Neural crest cell (in vitro differentiated cells): ENCODE measurements at places on chromosomes 1 and 21.

DNA sequence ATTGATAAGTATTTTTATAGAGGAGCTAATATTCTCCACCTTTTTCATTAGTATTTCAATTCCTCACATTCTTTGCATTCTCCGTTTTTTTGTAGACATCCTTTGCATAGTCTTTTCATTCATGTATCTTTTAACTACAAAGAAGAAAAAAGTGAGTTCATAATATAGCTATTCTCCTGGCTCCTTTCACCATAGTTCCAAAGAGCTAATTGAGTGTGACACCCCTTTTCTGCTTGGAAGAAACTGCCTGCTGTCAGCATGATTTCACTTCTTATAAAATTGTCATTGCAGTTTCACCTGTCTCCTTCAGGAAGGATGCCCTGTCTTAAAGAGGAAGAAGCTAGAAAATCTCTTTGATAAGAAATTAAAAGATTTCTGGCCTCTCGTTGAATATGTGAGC is 991.1 kb downstream of the KCNT2 start:
- no peak for DNase-seq

GRCh38 chr1:151568626-151569088 is 28.5 kb downstream of the TUFT1 start:
- DNase-seq = no peak

- DNase-seq = no peak
These were observed 90.6 kb downstream of the DMRTB1 start for GRCh38 chr1:53549781-53550180.

DNA sequence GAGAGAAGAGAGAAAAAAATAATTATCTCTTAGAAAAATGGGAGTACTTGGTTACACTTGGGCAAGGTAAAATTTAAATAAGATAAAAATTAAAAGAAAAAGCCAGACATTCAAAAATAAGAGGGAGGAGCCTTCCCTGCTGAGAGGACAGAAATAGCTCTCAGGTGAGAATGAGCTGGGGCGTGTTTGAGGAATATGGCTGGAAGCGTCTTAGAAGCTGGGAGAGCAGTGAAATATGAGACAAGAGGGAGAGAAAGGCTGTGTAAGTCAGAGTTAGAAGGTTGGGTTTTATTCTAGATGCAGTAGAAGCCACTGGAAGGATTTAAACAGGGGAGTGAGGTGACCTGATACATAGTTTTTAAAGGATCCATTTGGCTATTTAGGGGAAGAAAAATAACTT is 154.2 kb upstream of the L1TD1 start:
- DNase-seq = no peak

- no peak for DNase-seq
These were observed 28.0 kb downstream of the KIAA2013 start for GRCh38 chr1:11898086-11898785.

- no peak for DNase-seq
These were observed 274.1 kb downstream of the FOXD2 start for GRCh38 chr1:47711848-47712492.

DNA sequence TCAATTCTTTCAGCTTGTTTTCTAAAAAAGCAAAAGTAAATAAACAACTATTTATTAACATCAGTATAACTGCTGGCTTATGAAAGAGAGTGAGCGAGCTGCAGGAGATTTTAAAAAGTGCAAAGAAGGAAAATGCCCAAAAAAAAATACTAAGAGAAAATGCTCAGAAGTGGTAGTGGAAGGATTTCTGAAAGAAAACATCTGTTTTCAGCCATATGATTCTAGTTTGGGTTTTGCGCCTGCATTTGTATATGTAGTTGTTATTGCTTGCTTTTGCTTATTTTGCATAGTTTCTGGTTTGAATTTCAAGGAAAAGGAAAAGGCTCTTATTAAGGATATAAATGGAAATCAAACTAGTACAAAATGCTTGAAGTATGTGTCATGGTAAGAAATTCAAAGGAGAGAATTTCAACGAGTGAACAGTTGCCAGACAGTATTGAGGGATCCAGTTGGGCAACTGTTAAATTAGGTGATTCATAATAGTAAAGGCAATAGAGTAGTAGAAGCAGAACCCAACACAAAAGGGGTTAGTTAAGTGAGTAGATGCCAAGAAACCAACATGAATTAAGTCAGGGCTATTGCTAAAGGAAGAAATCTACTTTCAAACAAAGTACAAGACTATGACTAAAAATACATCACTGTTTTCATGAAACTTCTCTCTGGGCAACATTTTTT is 1.2 kb downstream of the GBP5 start:
- DNase-seq = no peak

GRCh38 chr21:46035809-46036695 is 54.5 kb downstream of the COL6A1 start:
- no peak for DNase-seq

- DNase-seq = no peak
These were observed 21.3 kb upstream of the SARS1 start for GRCh38 chr1:109192433-109192832.

- no peak for DNase-seq
These were observed 3.9 kb upstream of the OLFML3 start for GRCh38 chr1:113975211-113975895.

GRCh38 chr21:39980241-39980820 is 113.1 kb downstream of the PCP4 start:
- DNase-seq = no peak

- DNase-seq = peak; percentile 31
These were observed 207.1 kb downstream of the SLC35F3 start for GRCh38 chr1:234111458-234112142.

DNA sequence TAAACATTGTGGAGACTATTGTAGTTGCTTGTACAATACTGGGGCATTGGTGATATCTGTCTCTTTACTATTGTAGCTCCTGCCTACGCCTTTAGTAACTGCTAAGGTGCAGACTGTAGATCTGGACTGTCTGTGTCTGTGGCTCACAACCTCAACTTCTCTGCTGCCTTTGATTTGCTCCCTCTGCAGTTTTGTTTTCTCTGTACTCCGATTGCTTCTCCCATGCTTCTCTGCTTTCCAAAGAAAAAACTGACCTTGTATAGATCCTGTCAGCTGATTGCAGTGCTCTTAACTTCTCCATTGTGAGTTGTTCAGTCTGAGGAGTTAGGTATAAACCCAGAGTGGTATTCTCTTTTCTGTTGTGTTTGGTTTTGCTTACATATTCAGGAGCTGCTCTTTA is 15.3 kb downstream of the MAGI3 start:
- no peak for DNase-seq

DNA sequence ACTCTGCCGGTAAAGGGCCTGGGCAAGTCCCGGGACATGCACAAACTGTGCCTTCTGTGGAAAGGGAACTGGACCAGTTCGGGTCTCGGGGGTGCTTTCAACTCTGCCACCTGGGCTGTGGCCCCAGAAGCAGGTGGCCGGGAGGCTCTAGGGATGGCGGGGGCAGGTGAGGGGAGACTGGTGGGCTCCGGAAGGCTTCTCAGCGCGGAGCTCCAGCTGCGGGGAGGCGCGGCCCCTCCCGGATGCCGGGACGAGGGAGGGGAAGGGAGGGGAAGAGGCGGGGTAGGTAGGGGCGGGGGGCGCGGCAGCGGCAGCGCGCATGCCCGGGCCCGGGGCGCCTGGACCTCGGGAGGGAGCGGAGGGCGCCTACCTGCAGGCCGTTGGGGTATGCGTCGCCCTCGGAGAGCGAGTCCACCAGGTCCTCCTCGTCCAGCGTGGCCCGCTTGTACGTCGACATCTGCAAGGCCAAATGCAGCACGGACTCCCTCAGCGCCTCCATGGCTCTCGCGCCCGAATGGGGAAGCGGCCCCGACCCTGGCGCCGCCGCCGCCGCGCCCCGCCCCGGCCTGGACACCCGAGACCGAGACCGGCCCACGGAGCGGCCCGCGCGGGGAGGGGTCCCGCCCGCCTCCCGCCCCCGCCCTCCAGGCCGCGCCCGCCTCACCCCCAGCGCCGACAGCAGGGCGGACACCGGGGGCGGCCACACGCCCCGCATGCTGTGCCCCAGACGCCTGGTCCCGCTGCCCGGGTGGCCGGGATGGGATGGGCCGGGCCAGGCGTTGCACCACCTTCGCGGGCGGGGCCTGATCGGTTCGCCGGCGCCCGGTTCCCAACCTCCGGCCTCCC is at the start of gene ECE1:
TSS of gene ECE1 (minus strand) at position 764 of the 846 bp plus-strand sequence. CDS start at position 715, 49 bp downstream.
- peak; percentile 28 for DNase-seq

DNA sequence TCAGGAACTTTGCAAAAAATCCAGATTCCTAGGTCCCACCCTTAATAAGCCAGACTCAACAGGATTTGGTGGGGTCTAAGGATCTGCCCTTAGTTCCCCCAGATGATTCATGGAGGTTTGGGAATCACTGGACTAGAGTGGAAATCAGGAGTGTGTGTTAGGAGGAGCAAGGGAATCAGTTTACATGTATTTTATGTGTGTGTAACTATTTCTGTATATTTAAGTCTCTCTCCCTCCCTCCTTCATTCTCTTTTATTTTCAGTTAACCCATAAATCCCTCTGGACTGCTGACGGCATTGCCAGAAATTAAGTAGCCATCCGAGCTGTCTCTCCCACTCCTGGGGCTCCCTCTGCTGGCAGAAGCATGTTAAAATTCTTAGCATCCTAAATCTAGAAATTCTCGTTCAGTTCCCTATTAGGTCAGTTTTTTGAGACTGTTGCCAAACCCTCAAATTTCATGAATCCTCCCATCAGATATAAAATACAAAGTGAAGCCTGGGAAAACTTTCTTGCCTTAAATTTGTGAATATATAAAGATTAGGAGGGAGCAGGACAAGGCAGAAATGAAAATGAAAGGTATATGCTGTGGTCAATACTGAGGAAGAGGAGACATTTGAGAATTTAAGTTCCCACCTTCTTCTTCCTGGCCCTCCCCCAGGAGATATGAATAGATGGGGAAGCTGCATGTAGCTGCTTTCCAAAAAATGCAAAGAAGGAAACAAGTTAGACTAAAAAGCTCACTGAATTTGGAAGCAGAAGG is 11.7 kb upstream of the HSD11B1 start:
- DNase-seq = peak; percentile 79
